ENCODE measurements at places on chromosomes 7 and 10.

- no peak for DNase-seq
Measured at GRCh38 chr7:150340024-150340749, 1.2 kb downstream of the RARRES2 start.

DNA sequence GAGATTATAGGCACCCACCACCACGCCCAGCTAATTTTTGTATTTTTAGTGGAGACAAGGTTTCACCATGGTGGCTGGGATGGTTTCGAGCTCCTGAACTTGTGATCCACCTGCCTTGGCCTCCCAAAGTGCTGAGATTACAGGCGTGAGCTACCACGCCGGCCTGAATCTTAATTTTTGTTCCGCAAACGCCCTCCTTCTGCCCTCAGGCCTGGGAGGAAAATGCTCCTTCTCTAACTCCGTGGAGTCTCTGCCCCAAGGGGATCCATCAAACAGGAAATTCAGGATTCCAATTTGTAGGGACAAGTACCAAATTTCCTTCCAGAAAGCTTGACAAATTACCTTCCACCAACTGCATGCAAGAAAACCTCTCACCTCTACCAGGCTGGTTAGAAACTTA lies 43.2 kb downstream of the RBAK start:
- no peak for DNase-seq

DNA sequence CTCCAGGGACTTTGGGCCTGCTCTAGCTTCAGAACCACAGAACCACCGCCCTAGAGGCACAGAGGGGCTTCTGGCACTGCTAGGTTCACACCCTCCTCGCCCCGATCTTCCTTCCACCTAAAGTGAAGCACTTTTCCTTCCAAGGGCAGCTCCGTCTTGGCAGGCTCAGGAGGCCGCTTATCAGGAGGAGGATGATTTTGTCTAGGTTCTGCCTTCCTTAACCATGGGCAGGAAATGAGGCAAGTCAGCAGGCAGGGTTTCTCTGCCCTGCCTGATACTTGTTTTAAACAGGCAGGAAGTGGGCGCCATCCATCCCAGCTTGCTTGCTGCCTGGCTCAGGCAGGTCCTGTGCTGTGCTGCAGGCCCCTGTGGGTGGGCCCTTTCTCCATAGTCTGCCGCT lies 8.3 kb upstream of the ATP6V0E2 start:
- peak; percentile 67 for DNase-seq

DNA sequence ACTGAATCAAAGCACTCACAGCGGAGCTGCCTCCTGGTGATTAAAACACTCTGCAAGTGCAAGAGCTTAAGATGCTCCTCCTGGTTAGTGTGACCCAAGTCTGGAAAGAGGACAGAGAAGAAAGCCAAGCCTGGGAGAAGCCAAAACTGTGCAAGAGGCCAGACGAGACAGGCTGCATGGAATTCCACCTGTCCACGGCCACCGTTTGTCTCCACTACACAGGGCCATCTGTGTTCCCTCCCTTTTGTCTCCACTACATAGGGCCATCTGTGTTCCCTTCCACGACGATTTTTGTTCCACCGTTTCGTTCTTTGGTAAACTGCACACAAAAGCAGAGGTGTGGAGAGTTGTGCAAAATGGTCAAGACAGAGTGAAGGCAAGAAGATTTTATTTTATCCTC lies 233.0 kb downstream of the DIP2C start:
- DNase-seq: no peak

DNA sequence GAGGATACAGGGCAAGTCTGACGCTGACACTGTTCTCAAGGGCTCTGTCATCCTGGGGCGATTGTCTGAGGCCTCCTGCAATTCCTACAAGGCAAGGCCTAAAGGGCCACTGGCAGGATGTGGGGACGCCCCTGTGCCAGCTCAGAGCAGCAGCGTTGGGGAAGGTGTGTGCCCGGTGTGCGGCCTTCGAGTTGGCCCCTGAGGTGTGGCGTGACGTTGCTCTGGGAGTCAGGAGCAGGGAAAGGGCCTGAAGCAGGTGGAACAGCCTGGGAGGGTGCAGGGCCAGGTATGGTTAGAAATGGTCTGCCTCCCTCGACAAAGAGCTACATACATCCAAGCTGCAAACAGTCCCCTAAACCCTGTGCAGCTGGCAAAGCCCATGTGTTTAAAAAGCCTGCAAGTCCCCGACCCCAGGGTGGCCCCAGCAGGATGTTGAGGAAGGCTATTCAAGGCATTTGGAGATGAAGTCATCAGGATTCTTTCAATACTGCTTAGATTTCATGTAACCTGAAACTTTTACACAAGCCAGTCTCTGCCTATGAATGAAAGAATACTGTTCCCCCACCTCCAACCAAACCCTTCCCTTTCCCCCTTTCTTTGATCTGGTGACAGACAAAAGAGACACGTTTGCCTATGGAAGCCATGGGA lies 142.5 kb upstream of the TNS3 start:
- DNase-seq: no peak

DNA sequence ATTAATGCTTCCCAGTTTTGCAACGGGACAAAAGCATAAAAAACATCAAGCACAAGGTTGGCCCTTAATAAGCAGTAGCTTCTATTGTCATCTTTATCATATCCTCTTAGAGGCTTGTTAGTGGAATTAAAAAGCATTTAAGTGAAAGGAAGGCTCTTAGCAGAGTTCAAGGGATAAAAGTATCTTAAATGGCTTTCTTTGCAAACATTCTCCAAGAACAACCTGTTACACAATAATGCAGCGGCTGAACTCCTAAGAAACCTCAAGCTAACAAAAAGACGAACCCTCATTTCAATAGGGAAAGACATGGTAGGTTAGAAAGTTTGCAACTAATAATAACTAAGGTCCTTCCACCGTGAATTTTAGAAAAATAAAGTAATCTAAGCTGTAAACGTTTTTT lies 82.1 kb downstream of the MPP7 start:
- DNase-seq: no peak

DNA sequence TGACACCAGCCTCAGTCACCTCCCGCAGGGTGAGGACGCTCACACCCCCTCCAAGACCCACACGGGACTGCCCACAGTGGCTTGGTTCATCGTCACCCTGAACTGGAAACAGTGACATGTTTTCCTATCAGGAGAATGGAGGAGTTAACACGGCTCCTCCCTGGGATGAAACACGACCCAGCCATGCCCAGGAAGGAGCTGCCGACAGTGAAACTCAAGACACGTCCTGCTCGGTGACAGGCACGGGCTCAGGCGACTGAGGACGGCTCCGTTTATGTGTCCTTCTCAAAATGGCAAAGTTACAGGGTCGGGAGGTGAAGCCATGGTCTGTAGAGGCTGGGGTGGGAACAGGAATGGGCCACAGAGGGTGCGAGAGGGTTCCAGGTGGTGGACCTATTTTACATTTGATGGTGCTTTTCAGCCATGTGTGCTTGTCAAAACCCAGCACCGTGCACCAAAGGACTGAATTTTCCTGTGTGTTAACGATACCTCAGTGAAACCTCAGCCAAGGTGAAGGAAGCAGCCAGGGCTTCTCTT lies 272.4 kb downstream of the ADARB2 start:
- DNase-seq: no peak

DNA sequence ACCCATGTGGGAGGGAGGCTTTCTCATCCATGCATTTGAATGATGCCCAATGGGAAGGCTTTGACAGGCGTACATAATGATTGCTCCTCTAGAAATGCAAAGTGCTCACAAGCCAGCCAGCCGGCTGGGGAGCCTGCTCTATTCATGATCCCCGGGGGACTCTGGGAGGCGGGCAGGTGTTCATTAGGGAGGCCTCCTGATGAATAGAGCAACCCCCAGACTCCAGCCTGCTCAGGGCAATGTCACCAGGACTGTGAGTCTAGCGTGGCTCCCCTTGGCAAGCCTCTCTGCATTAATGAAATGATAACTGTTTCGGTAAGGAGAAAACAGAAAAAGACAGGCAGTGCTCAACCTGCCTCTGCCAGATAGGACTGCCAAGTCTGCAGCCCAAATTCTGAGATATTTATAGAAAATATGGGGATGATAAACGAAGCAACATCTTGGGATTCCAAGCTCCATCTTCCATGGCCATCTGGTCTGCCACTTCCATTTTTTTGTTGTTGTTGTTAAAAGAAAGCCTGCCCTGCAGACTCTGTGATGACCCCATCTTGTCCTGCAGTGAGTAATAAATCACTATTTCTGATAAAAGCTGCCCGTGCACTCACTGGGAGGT lies 236.4 kb downstream of the PRPF18 start:
- DNase-seq: no peak

- DNase-seq: no peak
Measured at GRCh38 chr10:8768341-8768740, 713.9 kb downstream of the GATA3 start.

- DNase-seq: no peak
Measured at GRCh38 chr10:28317760-28318159, 14.9 kb upstream of the MPP7 start.

All from KBM-7 (cell line).